ENCODE measurements at places on chromosomes 12 and 14. TPM values are rescaled to one million over a fixed set of nuclear protein-coding genes. Genes with fewer than 3 reads are reported as not detected.

Gene RAB2B
- 20.1 TPM for total RNA-seq

Gene PZP
- total RNA-seq = 1.1 TPM

Gene EXD2
- total RNA-seq = 24.7 TPM

Gene KRT1
- total RNA-seq = not detected

Gene MSRB3
- total RNA-seq = 27.2 TPM

Gene DHRS4L2
- total RNA-seq = 15.7 TPM

Gene TMEM117
- total RNA-seq = 1.9 TPM

Gene CACNA2D4
- total RNA-seq = not detected

Gene FOXA1
- not detected for total RNA-seq

Gene LRRC10
- total RNA-seq = not detected

Gene RGS6
- not detected for total RNA-seq
